ELF-1 (cell line): ENCODE measurements at places on chromosomes 12 and 14.

- no peak for DNase-seq
These were observed 58.0 kb downstream of the ARL6IP4 start for GRCh38 chr12:123038486-123038885.

GRCh38 chr12:13114251-13115052, 11.0 kb upstream of the GSG1 start:
- DNase-seq = peak; percentile 55

- no peak for DNase-seq
These were observed 35.0 kb downstream of the ITPR2 start for GRCh38 chr12:26798023-26798422.

GRCh38 chr14:33280646-33281045, 342.0 kb downstream of the NPAS3 start:
- no peak for DNase-seq

DNA sequence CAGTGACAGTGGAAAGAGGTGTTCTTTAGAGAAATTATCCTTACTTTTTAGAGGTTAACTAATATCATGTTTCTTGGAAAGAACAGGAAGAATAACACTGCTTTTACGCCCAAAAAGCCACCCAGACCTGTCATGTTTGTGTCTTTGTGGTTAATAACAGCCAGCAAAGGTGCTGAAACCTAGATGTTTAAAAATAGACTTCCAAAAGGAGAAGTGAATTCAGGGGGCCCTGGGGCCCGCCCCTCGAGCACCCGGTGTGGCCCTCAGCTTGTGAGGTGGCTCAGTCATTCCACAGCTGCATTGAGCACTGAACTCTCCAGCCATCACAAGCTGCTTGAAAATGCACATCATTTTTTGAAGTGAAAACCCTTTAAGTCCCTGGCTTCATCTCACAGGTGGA, 20.8 kb upstream of the AMN start:
- DNase-seq = no peak

DNA sequence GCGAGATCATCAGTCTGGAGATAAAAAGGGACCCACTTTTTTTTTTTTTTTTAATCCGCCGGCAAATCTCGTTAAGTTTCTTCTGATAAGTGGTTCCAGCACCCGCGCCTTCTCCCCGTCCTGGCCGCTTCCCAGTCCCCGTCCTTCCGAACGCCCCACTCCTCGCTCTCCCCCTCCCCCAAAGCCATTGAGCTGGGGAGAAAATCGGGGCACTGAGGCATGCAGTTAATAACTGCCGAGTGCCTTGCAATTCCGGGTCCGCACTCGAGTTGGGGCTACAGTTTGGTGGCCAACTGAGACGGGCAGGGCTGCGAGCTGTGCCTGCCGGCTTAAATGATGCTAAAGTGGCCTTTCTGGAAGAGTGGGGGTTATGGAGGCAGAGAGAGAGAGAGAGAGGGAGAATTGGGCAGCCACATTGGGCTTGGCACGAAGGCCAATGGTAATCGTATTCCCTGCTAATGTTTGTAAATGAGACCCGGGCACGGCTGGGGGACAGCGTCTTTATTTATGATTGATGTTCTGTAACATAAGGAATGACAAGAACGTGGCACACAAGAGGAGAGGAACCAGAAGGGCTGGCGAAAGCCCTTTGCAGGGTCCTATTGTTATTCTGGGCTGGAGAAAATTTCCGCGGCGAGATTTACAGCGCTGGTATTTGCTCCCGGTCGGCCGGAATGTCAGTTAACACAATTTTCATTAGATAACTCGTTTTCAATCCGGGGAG, 115.4 kb upstream of the MYL2 start:
- peak; percentile 52 for DNase-seq

DNA sequence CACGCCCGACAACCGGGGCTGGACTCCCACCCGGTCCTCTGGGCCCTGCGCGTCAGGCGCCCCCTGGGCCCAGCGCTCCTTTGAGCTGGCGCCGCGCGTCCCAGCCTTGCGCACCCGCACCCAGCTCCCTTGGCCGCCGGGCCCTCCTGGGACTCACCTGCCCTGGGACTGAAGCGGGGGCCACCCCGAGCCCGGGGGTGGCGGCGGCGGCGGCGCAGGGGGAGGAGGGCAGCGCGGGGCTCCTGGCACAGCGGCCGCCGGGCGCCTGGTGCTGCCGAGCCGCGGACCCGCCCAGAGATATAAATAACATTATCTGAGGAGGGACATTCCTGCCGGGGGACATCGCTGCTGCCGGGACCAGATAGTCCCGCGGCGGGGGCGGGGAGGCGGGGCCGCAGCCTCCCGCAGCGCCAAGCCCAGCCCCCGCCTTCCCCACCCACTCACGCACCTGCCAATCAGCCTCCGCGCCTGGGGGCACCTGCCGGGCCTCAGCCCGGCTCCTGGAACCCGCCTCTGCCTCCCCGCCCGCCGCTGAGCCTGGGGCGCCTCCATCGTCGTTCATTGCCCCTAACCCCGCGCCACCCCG, at the start of gene SPTB:
SPTB (minus strand) TSS at position 273 of the 586 bp plus-strand sequence. CDS start 56,813 bp downstream, outside the sequence.
- peak; percentile 76 for DNase-seq

DNA sequence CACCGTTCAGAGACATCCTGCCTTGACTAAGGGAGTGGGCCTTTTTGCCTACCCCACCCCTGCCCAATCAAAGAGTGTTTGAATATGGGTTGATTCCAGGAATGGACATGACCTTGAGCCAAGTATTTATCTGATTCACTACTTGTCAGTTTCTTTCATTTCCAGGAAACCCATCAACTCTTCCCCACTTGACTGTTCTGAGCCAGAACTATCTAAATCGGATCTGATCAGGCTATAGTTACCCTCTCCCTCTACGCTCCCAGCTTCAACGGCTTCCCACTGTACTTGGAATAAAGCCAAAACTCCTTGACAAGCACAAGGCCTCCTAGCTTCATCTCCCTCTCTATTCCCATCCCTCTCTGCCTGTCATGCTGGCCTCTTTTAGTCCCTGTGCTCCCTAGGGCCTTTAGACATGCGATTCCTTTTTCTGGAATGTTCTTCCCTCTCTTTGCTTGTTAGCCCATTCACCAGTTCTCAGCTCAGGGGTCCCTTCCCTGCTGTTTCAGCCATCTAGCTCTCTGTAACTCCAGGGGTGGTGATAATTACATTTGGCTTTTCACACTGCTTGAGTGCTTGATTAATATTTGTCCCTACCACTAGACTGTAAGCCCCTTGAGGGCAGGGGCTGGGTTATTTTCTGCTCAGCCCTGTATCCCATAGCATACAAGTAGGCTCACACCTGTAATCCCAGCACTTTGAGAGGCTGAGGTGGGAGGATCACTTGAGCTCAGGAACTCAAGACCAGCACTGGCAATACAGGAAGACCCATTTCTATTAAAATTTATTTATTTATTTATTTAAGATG, 5.5 kb upstream of the ITPK1 start:
- DNase-seq = no peak

DNA sequence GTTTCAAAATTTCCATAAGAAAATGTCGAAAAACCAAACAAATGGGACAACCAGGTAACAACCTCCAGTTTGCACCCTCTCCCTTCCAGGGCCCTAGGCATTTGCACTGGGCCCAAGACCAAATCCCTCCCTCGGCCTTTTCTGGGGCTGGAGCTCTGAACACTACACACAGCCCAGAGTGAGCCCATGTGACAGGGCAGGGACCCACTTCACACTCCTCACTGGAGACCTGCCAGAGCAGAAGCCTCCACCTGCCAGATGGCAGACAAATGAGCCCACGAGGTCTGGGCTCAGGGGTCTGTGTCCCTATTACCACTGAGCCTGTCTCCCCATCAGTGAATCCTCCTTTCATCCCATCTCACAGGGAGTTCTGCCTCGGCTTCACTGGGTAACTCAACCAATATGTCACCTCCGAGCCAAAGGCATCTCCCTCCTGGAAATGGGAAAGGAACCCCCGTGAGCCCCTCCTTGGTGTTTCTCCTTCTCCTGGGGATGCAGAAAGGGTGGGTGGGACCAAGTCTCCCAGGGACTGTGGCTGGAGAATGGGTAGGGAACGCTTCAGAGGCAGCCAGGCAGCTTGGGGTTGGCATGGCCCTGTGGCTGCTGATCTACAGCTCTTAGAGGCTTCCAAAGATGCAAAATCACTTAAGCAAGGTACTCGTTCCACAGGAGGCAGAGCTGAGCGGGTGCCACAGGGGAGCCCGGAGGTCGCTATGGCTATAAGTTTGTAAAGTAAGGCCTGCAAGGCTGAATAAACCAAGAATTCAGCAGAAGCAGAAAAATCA, 10.6 kb downstream of the VWF start:
- DNase-seq = no peak

DNA sequence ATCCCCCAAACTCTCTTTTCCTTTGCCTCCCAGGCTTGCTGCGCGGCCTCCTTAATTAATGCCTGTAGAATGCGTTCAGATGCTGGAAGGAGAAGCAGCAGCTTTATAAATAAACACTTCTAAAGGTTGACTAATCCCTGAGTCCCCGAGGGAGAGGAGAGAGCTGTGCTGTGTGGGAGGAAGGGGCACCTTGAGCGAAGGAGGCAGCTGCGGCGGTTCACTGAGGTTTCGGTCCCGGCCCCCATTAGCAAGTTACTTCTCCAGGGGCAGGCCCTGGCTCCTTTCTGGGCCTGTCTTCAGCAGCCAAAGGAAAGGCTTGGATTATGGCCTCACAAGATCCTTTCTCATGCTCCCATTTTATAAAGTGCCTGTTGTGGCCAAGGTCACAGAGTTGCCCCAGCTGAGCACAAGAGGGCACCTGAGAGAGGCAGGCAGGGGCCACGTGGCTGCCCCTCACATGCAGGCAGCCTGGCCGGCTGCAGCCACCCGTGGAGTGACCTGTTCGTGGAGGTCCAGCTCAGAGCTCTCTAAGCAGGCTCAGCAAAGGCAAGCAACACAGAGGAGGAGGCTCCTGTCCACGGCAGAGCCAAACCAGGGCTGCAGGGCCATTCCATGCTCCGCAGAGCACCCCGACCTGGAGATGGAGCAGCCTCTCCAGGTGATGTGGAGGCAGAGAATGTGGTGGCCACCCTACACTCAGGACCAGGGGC, 15.0 kb upstream of the CACNA2D4 start:
- DNase-seq = no peak

DNA sequence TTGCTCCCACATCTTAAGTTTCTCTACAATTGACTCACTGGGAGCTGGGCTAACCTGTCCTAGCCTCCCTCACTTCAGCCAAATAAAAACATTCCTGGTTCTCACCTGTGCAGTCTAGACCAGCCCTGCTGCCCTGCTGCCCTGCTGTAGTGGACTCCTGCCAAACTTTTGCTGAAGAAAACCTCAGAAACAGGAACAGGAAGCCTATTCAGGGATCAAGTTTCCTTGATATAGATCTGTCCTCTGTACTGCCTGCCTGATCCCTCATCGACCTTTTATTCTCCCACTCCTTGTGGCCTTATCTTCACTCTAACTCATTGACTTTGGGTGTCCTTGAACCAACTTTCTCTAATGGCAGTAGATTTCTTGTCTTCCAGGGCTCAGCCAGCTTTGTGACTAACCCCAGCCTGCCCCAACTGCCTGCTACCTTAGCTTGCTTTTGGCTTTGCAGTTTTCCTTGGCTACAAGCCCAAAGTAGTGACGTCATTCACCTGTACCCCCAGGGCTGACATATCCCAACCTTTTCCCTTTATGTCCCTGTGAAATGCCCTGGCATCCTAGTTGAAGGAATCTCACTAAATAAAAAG, 234.8 kb downstream of the DUSP6 start:
- DNase-seq = peak; percentile 14

GRCh38 chr12:56385873-56386272, 23.2 kb upstream of the APOF start:
- no peak for DNase-seq

DNA sequence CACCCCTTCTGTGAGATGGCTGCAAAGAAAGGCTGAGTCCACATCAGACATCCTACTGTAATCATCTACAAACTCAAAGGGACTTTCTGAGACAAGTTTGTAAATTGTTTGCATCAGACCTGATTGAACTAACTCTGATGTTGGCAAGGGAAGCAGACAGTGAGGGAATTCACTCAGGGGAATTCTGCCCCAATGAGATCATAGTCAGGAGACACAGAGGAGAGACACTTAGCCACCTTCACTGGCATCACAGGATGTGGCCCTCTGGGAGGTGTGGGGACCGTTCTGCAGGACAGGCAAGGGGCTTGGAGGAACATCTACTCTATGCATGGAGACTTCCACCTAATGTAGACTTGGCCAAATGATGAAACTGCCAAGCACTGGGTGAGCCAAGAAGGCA, 70.7 kb upstream of the DDX11 start:
- no peak for DNase-seq

- no peak for DNase-seq
These were observed 27.5 kb downstream of the CMKLR1 start for GRCh38 chr12:108311605-108312004.

- no peak for DNase-seq
These were observed 97.2 kb downstream of the LGMN start for GRCh38 chr14:92651106-92651757.

GRCh38 chr12:16613199-16613598, 7.2 kb upstream of the LMO3 start:
- no peak for DNase-seq

DNA sequence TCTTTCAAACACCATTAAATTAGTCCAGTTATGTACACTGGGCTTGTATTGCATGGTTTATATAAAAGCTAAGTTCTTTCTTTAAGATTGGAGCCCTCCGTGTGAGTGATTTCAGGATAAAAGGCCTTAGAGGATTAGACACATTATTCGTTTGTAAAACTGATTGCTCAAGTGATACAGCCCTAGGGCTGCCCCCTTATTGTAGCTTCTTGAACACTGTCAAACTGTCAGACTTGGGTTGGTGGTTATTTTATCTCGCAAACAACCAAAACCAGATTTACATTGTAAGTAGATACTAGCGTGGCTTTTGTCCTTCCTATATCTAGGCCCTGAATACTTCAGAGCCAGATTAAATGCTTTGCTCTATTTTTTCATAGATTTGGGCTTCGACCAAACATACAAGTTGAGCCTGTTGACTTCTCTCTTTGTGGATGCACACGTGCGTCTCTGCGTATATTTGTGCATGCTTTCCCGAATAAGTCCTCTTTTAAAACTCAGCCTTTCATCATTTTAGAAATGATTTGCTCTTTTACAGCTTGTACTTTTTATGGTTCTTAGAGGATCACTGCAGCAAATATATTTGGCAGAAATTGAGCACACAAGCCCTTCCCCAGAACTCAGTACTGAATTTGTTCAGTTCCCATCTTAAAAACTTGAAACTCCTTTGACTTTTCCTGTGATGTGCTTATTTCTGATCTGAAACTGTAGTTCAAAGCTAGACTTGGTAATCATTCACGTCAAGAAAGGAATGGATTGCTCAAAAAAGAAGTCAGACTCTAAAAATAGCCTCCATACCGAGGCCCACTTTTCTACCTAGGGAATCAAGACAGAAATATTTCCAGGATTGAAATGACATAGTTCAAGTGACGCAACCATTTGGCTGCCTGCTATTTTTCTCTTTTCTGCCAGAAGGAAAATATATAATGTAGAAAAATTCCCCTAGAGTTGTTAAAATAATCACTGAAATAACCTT, 129.5 kb downstream of the ETV6 start:
- DNase-seq = no peak

GRCh38 chr14:61618448-61618847, 76.9 kb upstream of the HIF1A start:
- DNase-seq = no peak

DNA sequence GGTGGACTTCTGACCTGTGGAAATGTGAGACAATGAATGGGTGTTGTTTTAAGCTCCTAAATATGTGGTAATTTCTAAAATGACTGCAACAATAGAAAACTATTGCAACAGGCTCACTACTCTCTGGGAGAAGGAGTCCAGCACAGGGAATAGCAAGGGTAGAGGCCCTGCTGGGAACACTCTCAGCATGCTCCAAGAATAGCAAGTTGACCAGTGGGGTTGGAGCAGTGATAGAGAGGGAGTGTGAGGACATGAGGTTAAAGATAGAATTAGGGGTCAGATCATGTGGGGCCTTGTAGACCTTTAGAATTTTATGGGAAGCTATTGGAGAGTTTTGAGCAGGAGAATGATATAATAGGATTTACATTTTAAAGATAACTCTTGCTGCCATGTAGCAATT, 346.7 kb upstream of the CCDC196 start:
- DNase-seq = no peak
